ENCODE measurements at places on chromosomes 1 and 21.

DNA sequence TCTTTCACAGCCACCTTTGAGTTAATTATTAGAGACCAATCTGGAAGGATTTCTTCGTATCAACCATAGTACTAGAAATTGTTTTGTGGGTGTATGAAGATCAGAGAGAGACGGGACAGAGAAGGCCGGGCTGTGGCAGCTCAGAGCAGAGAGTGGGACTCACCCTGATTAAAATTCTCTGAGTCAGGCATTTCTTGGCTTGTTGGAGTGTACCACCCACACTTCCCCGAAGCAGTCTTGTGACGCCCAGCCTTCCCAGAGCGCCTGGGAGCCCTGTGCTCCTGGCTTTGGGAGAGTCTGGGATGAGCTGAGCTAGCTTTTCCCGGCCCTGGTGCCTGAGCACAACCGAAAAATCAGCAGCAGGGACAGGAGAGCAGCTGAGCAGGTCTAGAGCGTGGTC is 19.4 kb downstream of the PLEKHM2 start:
- DNase-seq = no peak

DNA sequence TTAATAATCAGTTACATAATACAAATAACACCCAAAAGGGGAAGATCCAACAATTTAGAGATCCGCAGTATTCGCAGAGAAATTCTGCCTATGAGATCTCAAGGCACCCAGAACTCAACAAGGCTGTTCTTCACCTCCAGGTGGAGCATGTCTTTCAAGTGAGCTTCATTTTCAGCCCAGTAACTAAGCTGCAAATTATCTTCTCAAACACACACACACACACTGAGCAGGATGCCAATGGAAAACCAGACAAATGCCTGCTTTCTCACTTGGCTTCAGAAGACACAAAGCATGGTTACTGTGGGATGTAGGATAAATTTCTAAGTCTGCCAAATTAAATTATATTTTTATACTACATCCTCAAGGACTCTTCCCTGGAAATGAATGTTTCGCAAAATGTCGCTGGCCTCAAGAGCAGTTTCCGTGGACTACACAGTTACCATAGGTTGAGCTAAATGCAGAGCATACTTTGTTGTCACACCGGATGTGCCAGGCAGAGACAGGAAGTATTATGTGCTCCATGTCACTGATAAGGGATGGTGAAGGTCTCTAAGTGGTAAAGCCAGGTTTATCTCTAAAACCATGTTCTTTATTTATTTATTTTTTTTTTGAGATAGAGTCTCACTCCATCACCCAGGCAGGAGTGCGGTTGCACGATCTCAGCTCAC is 30.3 kb downstream of the UBR4 start:
- DNase-seq = no peak

- DNase-seq = peak; percentile 80
Observed at GRCh38 chr1:223726380-223727001, 14.2 kb downstream of the CAPN2 start.

- DNase-seq = no peak
Observed at GRCh38 chr1:18178111-18178510, 70.5 kb downstream of the IGSF21 start.

GRCh38 chr1:1599030-1599934 is 653 bp downstream of the FNDC10 start:
- no peak for DNase-seq

DNA sequence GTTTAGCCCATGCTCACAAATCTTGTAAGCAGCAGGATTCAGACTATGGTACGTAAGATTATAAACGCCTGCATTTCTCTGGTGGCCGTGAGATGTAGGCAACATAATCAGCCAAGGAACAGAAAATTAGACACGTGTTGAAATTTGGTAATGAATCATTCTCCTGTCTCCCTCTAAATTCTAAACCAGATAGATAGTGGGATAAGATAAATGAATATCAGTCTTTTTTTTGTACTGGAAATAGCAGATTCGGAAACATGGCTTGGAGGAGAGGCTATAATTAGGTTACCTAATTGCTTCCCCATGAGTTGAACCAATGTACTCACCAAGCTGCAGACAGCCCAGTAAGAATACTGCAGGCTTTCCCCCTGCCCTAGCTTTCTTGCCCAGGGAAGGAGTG is 172.3 kb downstream of the TGFB2 start:
- no peak for DNase-seq

DNA sequence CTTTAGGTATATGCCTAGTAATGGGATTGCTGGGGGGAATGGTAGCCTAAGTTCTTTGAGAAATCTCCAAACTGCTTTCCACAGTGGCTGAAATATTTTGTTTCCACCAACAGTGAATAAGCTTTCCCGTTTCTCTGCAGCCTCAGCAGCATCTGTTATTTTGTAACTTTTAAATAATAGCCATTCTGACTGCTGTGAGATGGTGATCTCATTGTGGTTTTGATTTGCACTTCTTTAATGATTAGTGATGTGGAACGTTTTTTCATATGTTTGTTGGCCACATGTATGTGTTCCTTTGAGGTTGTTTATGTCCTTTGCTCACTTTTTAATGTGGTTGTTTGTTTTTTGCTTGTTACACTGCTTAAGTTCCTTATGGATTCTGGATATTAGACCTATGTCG is 237.4 kb downstream of the CENPF start:
- DNase-seq = no peak

DNA sequence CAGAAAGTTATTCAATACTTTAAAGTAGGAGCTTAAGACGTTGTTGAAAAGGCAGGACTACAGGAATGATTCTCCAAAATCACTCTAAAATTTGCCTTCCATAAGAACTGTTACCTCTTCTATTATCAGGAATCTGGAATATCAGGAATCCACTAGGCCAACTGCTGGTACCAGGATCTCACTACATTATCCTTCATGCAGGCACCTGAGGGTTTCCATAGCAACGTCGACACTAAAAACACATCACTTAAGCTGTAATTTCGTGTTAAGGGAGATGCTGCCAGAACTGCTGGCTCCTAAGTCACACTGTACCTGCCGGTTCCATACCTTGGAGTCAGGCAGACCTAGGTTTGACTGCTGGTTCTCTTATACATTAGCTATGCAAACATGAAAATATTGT is 139.7 kb upstream of the C1orf87 start:
- no peak for DNase-seq

DNA sequence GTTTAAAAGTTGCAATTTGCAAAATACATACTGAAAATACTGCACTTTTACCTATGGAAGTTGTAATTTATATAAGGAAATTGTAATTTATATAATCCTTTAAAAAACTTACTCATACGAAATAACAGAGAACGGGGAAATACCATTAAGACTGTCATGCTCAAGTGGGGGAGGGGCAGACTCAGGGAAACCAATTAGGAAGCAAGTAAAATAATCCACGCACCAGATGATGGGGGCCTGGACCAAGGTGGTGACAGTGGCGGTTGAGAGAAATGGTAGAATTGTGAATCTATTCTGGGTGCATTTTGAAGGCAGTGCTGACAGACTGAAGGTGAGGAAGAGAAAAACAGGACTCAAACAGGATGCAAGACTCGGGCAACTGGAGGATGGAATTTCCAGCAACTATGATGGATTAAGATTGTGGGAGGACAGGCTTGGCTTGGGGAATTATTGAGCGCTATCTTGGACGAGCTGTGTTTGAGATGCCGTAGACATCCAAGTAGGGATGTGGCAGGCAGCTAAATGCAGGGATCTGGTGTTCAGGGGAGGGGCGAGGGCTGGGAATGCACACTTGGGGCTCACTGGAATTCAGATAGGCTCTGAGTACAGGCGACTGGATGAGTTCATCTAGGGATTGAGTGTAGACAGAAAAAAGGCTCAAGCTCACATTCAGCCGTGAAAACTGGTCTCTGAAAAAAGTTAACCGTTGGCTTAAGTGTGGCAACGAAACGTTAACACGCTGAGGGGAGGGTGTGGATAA is 977 bp downstream of the LCA5L start:
- DNase-seq = no peak

DNA sequence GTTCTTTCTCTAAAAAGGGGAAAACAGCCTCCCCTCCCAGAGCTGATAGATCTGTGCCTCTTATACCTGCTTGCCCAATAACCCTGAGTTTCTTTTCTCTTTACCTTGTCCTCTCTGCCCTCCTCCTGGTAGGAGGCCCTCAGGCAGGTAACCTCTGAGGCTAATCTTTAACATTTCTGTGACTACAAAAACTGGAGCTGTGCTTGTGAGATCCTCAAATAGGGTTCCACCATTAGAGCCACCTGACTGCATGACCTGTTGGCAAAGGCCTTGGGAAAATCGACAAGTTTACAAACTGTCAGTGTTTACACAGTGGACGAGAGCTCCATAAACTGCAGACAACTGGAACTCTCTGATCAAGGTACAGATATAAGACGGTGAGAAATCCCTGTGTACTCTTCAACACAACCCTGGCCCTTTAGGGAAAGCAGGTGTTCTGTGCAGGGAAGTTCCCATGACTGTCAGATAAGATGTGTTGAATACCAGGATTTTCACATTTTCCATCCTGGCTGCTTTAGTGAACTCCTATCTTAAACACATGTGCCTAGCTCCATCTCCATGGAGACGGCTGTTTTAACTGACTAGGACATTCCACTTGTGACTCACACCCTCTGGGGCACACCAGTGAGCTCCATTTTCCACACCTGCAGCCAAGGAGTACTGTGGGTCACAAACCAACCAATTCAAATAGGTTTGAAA is 38.3 kb downstream of the ECE1 start:
- DNase-seq = no peak

Data from stimulated activated CD8-positive, alpha-beta memory T cell treated with anti-CD3 and anti-CD28 coated beads, Interleukin-4, amount 100 ng/mL, for 24 hours (primary cell).